ENCODE measurements at places on chromosomes 13 and 19.

GRCh38 chr19:48674921-48675824 lies 2.4 kb upstream of the NTN5 start:
- peak; percentile 73 for DNase-seq

DNA sequence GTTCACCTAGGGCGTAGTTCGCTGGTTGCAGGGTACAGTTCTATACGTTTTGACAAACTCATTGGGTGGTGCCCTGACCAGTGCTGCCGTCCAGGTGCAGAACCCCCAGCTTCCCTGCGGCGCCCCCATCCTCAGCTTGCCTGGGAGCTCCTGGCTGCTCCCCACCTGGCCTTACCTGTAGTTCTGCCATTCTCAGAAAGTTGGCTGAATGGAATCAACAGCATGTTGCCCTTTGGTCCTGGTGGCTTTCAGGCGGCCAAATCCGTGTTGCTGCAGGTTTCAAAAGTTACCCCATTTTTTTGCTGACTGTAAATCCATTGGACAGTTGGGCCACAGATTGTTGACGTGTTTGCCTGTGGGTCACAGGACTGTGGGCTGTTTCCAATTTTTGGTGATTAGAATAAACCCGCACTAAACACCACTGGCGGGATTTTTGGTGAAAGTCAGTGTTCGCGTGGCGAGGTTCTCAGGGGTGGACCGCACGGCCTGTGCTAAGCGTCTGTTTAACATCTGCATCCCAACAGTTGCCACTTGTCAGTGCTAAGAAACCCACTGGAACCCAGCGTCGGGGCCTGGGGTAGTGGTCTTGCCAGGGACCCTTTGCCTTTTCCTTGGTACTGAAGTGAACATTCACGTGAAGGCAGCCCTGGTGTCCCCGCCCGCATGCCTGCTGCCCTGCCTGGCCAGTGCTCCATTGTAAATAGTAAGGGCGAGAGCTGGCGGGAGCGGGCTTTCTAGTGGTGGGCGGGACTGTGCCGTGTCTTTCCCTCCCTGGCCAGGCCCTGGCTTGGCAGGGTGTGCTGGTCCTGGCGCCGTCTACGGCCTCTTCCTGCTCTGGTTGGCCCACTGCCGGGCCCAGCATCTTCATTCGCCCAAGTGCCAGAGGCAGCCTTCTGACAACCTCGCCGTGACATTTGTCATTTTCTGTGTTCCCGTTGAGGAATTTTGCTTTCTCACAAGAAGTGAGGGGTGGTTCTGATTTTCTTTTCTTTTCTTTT lies 3.3 kb downstream of the DOT1L start:
- DNase-seq = peak; percentile 23

DNA sequence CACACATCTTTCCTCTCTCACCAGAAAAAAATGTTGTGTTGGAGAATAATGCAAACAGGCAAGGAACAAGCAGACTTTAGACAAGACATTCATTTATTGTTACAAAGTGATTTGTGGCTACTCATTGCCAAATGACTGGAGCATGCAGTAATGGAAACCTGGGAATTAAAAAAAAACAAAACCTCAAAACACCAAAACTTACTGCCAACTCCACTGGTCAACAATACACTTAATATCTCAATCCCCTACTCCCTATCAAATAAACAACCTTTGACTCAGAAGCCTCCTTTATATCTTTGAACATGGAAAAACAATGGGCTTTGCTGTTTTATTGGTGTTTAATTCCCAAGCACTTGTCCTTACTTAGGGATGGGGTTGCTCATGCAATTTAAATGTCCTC lies 112.8 kb downstream of the POSTN start:
- no peak for DNase-seq

DNA sequence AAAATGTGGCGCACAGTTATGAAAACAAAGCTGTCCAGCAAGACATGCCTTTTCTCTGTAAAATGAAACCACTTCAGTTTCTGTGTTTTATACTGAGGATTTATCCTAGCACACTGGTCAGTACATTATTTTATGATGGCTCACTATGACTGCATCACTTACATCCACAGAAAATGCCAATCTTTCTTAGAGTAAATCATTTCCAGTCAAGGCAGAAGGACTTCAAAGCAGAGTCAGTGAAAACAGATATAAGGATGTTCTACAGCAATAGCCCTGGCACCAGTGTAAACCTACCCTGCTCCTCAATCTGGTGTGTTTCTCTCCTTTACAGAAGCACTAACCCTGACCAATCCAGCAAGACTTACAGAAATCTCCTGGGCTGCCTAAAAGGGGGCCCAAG lies 473.5 kb downstream of the GPC6 start:
- DNase-seq = no peak

DNA sequence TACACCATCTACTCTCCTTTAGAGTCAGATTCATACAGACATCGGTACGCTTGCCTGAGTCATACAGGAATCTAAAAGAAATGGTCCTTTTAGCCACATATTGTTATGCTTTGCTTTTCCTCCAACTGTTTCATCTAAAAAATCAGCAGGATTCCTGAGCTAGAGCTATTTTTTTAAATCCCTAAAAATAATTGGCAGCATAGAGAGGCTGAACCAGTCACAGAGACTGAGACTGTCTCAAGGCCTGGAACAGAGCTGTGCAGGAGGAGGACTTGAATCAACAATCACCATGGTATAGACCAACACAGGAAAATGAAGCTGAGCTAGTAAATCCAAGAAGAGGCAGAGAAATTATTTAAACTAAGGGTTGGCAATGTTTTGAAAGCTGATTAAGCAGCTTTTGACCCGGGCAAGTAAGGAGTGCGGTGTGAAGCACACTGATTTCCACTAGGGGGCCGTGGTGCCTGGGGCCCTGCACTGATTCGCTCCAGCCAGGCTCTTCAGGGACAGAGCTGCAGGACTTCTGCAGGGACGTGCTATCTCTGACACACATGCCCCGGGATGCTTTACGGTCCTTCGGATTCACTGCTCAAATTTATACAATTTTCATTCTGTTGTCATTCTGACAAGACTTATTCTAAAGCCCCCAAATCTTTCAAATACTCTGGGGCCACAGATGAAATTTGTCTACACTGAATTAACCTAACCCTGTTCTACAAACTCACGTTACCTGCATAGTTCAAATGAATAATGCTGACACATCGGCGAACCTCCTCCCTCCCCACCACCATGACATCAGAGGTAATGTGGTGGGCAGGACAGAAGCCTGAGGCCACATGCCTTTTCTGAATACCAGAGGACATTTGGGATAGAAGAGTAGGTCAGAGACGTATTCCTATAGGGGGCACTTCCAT lies 87.6 kb upstream of the SLC15A1 start:
- DNase-seq = peak; percentile 53

DNA sequence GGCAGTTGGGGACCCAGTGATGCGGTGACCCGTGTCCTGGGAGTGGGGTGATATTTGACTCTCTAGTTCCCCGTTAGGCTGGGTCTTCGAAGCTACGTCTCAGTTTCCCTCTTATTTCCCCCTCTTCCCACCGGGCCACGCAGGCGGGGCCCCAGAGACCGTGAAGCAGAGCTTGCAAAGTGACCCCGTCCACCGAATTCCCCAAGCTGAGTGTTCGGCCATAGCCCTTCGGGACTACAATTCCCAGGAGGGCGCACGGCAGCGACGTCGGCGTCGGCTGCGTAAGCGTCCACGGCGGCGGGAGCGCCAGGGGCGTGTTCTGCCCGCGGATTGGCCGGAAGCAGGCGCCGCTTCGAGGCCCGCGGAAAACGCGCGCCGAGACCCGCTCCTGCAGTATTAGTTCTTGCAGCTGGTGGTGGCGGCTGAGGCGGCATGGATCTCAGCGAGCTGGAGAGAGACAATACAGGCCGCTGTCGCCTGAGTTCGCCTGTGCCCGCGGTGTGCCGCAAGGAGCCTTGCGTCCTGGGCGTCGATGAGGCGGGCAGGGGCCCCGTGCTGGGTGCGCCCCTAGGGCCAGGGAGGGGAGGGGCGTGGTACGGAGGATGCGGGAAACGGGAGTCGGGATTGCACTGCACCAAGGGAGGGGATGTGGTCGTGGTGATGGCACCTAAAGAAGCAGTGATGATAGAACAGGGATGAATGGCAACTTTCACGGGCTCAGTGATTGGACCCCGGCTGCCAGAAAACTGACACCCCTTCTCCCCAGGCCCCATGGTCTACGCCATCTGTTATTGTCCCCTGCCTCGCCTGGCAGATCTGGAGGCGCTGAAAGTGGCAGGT lies at the start of gene RNASEH2A:
Gene RNASEH2A, plus strand, starts transcription at position 343 of the 840 bp plus-strand sequence. Its CDS starts 90 bp downstream, at position 433.
- peak; percentile 87 for DNase-seq
